ENCODE measurements at places on chromosomes 2 and 18.

GRCh38 chr18:61470031-61470674, 136.9 kb downstream of the CDH20 start:
- no peak for DNase-seq

DNA sequence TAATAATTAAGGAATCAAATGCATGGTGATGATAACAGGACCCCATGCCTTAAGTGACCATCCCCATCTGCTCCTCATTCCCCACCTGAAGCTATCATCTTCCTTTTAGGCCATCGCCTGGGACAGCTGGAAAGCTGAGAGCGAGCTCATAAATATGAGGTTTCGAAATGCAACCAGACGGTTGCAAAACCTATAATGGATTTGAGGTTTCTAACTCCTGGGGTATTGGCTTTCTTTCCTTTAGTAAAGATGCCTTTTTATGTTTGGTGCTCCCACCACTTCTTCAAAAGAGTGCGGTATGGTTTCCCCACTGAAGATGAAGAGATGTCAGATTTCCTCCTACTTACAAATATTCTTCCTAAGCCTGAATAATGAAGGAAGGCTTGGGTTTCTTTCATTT, 1589.5 kb upstream of the PIK3C3 start:
- no peak for DNase-seq

DNA sequence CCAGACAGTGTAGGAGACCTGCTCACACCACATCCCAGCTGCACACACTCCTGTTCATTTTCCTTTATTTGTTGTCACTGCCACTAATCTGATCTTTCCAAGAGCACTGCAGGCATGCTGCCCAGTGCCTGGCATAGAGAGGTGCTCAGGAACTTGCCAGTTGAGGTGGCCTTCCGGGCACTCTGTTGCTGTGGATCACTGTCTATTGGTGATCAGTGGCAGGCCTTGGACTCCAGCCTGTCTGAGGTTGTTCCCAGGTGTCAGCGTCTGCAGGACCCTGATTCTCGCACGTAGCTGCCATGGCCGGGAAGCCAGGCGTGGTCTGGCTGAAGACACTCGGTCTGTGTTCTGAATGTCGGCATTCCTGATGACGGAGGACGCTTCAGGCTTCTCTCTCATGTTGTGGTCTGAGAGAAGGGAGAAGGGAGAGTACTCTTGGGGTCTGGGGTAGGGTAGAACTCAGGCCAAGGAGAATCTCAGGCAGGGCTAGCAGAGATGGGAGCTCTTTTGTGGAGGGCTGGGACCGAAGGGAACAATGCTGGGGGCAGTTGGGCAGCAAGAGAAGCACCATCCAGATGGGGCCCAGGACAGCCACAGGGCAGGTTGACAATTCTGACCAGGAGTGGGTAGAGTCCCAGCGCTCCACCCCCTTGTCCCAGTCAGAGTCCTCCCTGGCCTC, 240.9 kb downstream of the MYCN start:
- no peak for DNase-seq

- peak; percentile 17 for DNase-seq
Observed at GRCh38 chr2:203650860-203651613, 55.4 kb upstream of the CD28 start.

DNA sequence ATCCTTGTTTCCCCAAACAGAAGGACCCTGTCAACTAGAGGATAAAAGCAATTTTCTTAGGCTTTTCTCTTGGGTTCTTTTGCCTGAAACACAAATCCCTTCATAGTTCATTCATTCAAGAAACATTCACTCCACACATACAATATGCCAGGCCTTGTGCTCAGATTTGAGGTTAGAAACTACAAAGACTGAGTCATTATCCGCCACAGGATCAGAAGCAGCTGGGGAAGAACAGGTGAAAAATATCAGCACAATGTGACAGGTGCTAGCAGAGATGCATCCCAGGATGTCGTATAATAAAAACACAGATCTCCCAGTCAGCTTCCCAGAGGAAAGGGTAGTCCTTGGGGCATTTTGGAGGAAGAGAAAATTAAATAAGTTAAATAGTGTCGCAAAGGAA, 172.4 kb downstream of the LRATD1 start:
- no peak for DNase-seq

DNA sequence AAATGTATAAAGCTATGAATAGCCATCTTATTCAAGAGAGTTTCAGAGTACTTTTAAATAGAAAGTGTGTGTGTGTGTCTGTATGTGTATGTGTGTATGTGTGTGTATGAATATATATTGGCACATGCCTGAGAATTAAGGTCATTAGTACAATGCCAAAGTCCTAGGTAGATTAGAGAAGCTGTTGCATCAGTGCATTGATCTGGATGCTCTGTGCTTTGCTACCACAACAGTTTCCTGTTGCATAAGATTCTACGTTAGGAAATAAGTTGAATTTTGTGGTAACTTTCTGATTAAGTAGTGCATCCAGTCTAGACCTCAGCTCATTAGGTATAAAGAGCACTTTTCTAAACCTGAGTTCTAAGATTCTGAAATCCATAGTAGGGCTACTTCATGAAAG, 1102.8 kb upstream of the KLHL29 start:
- no peak for DNase-seq

DNA sequence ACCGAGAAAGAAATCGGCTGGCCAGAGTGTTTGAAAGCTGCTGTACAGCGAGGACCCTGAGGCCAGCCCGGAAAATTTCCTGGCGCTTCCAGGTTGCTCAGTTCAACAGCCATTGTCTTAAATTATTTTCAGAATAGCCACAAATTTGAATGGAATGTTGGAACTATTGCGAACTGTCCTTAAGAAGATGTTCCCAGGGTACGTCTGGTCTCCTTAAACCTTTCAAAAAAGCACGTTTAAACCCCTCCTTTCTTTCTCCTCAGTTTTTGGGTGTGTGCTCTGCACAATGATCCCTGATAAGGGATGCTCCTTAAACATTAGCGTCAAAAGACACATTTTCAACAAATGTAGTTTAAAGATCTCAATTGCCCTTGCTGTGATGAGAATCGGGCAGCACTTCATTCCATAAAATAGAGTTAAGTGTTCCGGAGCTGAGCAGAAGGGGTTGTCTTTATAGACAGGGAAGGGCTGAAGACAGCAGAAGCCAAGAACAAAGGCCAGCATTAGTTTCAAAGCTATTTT, 14.5 kb upstream of the LPIN2 start:
- DNase-seq, result no peak

- DNase-seq, result no peak
Observed at GRCh38 chr18:28984731-28985130, 807.8 kb upstream of the CDH2 start.

DNA sequence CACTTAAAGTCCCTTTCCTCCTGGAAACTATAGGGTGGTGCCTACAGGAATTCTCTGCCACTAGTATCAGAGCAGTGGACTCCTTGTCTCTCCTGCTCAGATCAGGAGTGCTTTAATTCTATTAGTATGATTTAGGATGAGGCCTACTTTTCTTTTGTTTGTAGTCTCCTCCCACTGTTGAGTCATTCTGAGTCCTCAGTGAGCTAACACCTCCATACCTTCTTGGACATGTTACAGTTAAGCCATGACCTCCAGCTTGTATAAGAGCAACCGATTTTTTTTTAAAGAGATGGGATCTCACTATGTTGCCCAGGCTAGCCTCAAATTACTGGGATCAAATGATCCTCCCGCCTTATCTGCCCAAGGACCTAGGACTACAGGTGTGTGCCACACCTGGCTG, 48.7 kb upstream of the OTOF start:
- DNase-seq, result no peak

- no peak for DNase-seq
Observed at GRCh38 chr2:98914713-98915580, 21.1 kb downstream of the CRACDL start.

- DNase-seq, result no peak
Observed at GRCh38 chr2:850429-850828, 100.2 kb upstream of the SNTG2 start.

GRCh38 chr18:23738575-23738974, 49.3 kb downstream of the LAMA3 start:
- DNase-seq, result no peak

DNA sequence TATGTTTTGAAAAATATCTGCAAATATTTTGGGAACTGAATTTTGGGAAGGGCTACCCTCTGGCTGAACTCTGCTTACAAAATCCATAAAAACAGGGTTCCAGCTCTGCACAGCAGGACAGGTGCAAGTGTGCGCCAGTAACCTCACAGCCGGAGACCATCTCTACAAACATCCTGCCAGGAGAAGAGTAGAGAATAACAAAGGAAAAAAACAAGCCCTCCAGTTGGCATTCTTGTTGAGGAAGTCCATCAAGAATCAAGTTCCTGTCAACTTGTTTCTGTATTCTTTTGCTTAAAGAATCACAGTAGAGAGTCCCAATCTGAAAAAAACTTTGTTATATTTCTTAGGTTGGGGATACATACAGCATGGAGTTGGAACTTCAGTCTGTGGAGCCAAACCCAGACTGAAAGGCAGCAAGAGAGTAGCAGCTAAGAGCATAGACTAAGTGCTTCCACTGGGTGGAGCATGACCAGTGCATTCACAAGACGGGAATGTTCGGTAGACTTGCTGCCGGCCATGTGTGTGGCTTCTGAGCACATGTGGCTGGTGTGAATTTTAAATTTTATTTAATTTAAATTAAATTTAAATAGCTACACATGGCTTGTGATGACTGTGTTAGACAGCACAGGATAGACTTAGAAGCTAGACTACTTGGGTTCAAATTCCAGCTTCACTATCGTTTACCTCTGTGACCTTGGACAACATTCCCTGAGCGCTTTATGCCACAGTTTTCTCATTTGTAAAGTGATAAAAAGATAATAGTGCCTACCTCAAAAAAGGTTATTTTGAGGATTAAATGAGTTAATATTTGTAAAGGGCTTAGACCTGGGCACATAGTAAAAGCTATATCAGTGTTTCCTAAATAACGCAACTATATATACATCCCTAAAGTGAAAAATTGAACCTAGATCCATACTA, 41.9 kb downstream of the SPTBN1 start:
- DNase-seq, result no peak

- no peak for DNase-seq
Observed at GRCh38 chr2:73134471-73134870, 21.7 kb upstream of the RAB11FIP5 start.

- no peak for DNase-seq
Observed at GRCh38 chr2:27746325-27746724, 25.2 kb upstream of the MRPL33 start.

GRCh38 chr2:56749152-56749752, 565.5 kb downstream of the CCDC85A start:
- no peak for DNase-seq

DNA sequence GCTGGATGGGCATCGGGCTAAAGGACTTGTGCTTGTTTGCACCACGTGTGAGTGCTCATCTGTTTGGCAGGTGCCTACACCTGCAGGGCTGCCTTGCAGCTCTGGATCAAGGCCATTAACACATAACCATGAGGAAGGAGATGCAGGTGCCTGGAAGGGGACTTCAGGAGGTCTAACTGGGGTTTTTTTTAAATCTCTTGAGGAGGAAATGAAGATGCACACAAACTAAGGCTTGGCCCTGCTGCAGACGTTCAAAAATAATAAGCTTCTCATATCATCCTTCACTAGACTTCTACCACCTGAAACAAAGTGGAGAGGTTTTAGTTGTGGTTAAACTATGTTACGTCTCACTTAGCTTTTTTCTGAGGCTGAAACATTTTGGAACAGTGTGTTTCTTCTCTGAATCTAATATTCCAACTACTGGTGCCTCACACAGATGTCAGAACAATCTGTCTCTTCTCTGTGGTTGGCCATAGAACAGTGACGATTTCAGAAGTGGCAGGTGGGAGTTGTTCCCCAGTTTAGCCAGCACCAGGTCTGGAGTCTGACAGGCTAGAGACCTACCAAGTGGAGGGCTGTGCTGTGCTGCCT, 36.5 kb downstream of the BCL2L11 start:
- DNase-seq, result peak; percentile 85

DNA sequence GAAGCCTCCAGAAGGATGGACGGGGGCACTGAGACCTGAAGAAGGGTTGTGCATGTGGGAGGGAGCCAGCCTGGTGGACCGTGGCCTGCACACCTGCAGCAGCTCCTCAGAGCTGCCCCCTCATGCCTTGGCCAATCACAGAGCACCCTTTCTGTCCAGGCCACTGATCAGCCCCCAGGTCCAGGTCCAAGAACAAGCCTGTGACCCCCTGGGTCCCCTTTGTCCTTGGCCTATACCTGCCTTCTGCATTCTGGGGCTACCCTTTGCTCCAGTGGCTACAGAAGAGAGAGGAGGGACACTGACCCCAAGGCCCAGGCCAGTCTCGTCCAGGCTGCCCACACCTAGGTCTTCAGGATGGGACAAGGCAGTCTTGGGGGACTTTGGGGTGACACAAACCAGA, 62.2 kb downstream of the AGAP1 start:
- no peak for DNase-seq

DNA sequence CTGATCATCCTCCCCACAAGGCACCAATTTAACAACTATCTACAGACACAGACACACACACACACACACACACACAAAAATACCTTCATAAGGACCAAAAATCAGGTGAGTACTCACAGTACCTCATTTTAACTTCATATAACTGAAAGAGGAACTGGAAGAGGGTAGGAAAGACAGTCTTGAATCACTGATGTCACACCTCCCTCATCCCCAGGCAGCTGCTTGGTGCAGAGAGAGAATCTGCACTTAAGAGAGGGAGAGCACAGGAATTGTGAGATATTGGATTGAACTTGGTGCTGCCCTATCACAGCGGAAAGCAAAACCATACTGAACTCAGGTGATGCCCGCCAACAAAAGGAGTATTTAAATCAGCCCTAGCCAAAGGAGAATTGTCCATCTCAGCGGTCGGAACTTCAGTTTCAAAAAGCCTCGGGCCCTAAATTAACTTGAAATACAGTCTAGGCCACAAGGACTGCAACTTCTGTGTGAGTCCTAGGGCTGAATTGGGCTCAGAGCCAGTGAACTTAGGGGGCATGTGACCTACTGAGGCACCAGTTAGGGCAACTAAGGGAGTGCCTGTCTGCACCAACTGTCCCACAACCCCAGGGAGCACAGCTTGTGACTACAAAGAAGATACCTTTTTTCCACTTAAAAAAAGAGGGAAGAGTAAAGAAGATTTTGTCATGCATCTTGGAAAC, 211.1 kb downstream of the LRATD1 start:
- no peak for DNase-seq

- no peak for DNase-seq
Observed at GRCh38 chr2:181037922-181038321, 57.5 kb downstream of the UBE2E3 start.

DNA sequence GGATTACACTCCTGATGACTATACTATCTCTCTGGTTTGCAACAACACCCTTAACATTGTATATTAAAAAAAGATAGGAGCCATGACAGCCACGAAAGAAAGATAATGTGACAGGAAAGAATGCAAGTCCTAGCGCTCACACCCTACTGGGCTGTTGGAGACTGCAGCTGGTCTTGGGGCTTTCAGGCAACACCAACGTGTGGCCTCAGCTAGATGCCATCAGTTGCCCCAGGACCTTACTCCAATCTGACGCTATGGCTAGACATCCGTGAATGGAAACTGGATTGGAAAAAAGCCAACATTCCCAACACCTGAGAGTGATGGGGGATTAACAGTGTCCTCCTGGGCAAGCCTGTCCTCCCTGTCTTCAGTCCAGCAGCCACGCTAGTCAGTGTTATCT, 357.4 kb upstream of the GULP1 start:
- no peak for DNase-seq
